ENCODE measurements at places on chromosomes 11 and 22.

GRCh38 chr11:37422511-37422910, 824.5 kb upstream of the RAG2 start:
- DNase-seq: no peak

- DNase-seq: no peak
Measured at GRCh38 chr22:43553451-43554258, 141.8 kb downstream of the MPPED1 start.

GRCh38 chr11:9138612-9139579, 47.5 kb upstream of the SCUBE2 start:
- DNase-seq: peak; percentile 73

GRCh38 chr22:22569218-22569617, 10.2 kb upstream of the PRAME start:
- no peak for DNase-seq

GRCh38 chr22:37288521-37288920, 6.2 kb downstream of the CYTH4 start:
- no peak for DNase-seq

GRCh38 chr11:64759131-64759721, 548 bp downstream of the PYGM start:
- no peak for DNase-seq

- no peak for DNase-seq
Measured at GRCh38 chr11:123144707-123145106, 50.3 kb downstream of the CLMP start.

- DNase-seq: no peak
Measured at GRCh38 chr22:45058622-45058912, 48.8 kb upstream of the PHF21B start.

GRCh38 chr11:121839781-121840180, 276.2 kb downstream of the BLID start:
- no peak for DNase-seq

DNA sequence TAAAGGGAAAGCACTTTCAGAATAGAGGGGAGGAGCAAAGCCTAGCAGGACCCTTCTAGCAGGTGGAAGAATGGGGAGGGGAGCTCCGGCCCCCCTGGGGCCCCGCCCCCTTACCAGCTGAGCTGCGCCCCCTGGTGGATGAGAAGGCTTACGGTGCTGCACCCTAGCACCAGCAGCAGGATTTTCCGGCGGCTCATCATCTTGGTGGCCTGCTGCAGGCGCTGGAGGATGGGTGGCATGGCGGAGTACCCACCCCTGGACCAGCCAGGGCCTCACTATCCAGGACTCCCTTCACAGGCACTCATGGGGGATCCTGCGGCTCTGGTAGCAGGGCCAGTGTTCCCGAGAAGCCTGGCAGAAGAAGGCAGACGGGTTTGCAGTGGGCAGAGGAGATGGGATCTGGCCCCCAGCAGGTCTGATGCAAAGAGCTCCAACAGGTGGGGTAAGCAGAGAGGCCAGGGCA, 3.8 kb downstream of the GAL3ST3 start:
- DNase-seq: no peak

DNA sequence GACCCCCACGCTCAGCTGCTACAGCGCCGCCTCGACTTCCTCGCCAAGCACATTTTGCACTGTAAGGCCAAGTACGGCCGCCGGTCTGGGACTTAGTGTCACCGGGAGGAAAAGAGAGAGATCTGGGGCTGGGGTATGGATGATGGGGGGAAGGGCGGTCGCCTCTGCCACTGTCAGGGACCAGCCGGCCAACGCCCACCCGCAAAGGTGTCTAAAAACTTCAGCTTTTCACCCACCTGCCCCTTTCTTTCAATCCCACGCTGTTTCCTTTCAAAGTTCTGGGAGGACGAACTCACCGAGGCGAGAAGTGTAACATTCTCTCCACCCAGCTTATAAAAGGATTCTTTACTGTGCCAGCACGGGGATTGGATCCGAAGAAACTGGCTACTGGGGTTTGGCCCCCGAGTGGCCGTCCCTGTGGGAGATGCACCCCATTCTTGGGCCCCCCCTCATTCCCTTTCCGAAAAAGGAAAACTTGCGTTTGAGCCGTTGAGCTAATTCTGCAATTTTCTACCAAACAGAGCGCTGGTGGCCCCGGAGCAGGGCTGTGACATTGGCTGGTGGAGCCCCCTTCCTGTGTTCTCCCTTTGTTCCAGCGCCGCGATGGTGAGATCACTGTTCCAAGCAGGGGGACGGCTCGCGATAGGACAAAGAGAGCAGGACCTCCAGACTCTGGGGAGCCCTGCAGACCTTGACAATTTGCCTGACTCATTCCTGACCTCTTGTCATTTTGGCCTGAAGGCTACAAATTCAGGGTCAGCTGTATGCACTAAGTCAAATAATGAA, 1.8 kb downstream of the FJX1 start:
- DNase-seq: no peak

DNA sequence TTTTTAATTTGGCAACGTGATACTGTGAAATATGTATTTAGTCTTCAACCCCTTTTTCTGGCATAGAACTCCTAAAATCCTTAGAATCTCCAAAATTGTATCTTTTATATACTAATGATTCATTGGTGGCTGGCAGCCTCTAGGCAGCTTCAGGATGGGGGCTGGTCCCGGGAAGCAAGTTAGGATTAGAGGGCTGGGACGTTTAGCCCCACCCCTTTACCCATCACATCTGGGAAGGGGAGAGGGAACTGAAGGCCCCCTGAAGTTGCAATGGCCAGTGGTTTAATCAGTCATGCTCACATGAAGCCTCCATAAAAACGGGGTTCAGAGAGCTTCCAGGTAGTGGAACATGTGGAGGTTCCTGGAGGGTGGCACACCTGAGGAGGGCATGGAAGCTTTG, 7.1 kb downstream of the IL17RA start:
- DNase-seq: no peak

DNA sequence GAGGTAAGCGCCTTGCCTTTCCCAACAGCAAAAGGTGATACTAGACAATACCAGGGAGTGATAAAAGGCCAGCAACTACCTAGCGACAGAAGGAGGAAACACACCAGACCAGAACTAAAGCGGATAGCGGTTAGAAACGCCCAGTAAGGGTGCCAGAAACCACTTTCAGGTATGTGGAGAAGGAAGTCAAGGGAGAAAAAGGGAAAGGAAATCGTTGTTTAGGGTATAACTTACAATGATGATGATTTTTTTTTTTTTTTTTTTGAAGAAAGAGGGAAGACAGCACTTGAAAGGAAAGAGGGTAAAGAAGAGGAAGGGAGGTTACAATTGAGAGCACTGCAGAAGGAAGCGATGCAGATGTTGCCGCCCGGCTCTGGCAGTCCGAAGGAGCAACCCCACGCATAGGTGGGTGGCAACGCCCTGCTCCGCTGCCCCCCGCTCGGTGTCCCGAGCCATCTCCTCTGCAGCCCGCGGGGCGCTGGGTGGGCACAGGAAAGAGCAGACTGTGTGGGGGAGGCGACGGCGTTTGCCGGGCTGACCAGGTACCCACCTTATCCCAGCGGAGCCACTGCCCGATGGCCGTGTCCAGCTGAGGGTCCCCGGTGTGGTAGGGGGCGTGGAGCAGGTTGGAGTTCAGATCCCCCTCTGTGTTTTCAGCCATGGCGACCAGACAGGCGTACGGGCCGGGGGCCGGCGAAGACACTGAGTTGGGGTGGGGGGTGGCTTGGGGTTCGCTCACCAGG, 561 bp downstream of the PGM2L1 start:
- DNase-seq: no peak

DNA sequence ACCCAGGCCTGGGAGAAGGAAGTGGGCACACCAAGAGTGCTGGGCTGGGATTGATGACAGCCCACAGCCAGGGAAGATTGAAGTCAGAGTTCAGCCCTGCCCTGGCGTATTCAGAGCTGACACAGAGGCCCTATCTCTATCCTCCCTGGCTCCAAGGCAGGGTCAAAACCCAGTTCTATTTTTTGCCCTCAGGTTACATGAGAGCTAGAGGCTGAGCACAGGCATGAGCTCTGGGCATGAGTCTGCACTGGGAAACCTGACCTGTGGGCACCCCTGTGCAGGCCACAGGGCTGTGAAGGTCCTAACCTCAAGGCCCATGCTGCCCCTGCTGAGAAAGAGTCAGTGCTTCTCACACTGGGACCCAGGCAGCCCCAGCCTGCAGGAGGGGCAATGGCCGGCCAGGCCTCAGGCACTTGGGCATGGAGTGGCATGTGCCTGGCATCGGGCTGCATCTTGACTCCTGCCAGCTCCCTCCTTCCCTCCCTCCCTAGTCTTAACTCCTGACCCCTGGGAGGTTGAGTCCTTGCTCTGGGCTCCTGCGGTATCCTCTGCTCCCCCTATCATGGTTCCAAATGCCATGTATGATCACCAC, 5.4 kb downstream of the SLC35E4 start:
- DNase-seq: no peak

GRCh38 chr22:47580121-47580520, 817.7 kb downstream of the TBC1D22A start:
- DNase-seq: no peak

DNA sequence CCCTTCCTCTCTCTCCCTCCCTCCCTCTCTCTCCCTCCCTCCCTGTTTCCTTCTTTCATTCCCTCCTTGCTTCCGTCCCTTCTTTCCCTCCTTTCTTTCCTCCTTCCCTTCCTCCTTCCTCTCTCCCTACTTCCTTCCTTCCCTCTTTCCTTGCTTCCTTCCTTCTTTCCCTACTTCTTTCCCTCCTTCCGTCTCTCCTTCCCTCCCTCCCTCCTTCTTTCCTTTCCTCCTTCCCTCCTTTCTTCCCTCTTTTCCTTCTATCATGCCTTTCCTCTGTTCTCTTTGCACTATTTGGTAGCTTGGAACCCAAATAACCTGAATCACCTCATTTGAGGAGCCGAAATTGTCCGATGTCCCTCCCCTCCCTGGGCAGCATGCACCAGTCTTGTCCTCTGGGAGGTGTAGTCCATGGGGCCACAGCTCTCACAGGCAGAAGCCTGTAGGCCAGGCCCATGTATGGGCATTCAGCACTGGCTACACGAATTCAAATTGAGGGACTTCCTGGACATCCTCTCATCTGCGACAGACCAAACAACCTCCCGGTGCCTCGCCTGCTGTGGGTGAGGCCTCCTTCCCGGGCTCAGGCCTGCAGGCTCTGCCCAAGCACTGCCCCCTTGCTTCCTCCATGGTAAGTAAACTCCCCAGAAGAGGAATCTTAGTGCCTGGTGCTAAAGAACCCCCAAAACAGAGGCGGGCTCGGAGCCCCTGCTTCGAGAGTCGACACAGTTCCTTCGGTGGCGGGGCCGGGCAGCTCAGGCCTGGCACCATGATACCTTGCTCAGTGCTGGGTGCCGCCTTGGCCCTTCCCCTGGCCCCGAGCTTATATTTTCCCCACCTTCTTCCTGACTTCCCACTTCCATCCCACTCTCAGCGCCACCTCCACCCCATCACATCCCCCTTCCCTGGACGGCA, 454.1 kb upstream of the CADM1 start:
- no peak for DNase-seq

DNA sequence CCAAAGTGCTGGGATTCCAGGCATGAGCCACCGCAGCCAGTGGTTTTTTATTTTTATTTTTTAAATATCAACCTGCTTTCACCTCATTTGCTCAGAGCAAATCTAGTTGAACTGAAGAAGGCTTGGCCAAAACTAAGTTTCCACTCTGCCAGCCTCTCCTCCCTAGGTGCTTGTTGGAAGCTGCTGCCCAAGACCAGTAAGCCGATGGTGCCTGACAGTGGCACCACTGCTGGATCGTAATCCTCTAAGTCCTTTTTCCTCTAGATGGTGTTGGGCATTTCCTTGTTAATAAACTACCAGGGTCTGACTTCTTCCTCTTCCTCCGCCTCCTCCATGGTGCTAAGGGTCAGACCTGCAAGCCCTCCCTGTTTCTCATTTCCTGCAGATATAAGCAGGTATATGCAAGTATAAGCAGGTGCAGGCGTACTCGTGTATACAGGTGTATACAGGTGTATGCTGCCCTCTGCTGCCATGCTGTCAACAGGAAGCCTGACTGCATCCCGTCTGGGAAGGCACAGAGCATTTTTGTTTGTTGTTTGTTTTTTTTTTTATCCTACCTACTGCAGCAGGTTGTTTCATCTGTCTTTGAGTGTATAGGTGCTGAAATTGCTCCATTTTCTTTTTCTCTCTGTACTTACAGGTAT, 1.6 kb downstream of the NADSYN1 start:
- no peak for DNase-seq

DNA sequence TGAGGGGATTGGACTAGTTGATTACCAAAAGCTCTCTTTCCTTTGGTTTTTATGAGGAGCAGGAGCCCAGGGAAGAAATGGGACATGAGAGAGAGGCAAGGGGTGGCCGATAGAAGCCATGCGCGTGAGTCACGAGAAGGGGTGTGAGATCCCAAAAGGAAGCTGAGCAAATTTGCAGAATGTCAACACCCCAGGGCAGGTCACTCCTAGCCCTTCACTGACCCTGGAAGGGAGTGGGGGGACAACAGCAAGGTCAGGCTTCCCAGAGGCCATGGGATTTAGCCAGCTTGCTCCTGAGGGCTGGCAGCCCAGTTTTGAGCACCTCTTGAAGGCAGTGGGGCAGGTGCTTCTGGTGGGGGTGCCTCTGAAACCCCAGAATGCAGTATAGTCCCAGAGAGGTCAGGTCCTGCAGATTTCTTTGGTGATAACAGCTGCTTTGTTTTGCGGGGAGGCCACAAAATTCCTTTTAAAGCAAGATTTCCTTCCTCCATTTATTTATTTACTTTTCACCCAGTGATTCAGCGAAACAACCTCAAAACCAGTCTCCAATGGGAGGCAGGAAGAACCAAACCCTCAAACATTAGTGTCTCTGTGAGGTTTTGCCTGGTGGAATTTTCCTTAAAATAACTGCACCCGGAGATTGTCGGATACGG, 40.1 kb upstream of the TIMP3 start:
- peak; percentile 41 for DNase-seq

DNA sequence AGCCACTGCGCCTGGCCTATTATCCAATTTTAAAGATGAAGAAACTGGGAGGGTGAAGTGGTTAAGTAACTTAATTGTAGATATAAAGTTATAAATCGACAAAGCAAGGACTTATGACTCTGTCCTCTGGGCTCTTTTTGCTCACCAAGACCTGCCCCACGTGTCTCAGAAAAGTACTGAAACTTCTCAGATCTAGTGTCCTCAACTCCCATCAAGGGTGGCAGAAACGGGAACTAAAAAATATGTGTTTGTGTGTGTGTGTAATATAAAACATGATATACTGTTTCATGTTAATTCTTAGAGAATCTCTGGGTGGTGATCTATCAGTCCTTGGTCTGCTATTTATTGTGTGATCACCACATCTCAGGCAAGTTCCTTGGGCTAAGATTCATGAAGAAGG, 104.9 kb downstream of the GAB2 start:
- no peak for DNase-seq

GRCh38 chr11:93324500-93324899, 6.0 kb upstream of the DEUP1 start:
- DNase-seq: no peak

- peak; percentile 20 for DNase-seq
Measured at GRCh38 chr11:95788921-95789505, 569 bp downstream of the FAM76B start.

DNA sequence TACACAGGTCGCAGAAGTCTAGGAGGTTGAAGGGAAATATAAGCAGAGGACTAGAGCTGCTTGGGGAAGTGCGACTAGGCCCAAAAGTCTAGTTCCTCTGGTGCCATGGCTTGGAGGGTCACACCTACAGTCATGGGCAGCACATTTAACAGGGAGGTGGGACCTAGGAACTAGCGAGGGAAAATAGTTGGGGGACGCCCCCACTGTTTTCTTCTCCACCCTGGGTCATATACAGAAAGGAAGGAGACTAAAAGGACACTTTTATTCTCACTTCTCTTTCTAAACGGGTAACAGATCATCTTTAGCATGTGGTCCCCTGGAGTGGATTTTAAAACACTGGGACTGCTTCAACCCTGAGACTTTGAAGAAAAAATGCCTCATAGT, 16.6 kb downstream of the APIP start:
- no peak for DNase-seq
